ENCODE measurements at places on chromosomes 3 and 15.

- DNase-seq: no peak
Measured at GRCh38 chr15:48939648-48940047, 24.1 kb downstream of the SHC4 start.

GRCh38 chr15:25532269-25533140 is 93.7 kb upstream of the UBE3A start:
- DNase-seq: no peak

DNA sequence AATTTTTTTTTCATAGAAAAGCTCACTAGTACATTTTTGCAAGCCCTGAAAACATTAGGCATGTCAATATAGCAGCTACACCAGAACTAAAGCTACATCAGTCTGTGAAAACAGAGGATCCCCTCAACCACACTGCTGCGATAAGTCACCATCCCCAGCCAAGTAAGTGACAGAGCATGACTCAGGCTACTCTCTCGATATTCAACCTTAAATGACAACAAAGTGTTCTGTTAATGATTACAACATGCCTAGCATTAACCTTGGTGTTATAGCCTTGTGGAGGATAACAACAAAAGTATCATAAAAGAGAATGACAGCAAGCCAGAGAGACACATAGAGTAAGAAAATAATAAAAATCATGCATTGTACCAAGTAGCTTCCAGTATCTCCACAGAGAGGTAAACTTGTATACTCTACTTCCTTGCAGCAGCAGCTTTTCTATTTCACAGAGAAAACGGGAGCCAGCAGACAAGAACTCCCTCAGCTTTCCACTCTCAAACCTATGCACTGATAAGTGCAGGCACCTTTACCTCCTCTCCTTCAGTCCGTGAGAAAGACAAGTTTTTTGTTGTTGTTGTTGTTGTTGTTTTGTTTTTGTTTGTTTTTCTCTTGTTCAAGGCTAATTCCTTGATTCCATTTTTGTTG is 76.6 kb downstream of the GBE1 start:
- DNase-seq: no peak

DNA sequence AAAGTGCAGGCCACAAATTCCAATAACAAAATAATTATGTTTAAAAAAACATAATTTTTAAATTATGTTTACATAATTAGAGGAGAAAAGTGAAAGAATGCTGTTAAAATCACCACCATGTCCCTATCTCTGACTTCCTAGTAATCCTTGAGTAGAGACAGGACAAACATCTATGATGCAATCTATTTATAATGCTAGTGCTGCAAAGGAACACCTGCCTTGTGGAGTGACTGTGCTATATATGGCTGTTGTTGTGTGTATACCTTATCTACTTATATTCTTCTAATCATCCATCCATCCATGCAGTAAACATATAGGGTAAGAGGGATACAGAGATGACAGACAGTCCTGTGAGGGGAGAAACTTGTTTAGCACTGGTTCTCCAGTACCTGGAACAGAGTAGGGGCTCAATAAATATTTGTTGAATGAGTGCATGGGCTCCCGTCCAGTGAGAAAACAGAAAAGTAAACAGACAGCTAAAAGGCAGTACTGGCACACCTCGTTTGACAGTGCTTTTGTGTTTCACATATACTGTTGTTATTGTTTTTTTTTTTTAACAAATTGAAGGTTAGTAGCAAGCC is 229.3 kb upstream of the UBE2E1 start:
- DNase-seq: no peak

GRCh38 chr3:52277972-52278509 is 408 bp downstream of the WDR82 start:
- DNase-seq: peak; percentile 79

GRCh38 chr3:177580437-177580836 is 383.2 kb upstream of the TBL1XR1 start:
- no peak for DNase-seq

DNA sequence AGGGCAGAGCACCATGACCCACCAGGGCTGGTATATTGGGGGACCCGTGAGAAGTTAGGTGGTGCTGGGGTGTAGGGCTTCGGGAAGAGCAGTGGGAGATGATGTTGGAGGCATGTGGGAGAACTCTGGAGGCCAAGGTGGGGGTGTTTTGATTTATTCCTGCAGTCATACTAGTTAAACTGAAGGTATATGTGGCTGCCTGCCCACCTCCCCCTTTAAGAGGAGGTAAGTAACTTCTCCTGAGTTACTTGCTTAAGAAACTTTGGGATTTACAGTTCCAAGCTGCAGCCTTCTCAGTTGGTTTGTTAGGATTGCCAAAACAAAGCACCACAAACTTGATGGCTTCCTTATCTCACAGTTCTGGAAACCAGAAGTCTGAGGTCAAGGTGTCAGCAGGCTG is 73.1 kb upstream of the AGBL1 start:
- no peak for DNase-seq

GRCh38 chr3:194310060-194310835 is 40.9 kb downstream of the CPN2 start:
- no peak for DNase-seq

DNA sequence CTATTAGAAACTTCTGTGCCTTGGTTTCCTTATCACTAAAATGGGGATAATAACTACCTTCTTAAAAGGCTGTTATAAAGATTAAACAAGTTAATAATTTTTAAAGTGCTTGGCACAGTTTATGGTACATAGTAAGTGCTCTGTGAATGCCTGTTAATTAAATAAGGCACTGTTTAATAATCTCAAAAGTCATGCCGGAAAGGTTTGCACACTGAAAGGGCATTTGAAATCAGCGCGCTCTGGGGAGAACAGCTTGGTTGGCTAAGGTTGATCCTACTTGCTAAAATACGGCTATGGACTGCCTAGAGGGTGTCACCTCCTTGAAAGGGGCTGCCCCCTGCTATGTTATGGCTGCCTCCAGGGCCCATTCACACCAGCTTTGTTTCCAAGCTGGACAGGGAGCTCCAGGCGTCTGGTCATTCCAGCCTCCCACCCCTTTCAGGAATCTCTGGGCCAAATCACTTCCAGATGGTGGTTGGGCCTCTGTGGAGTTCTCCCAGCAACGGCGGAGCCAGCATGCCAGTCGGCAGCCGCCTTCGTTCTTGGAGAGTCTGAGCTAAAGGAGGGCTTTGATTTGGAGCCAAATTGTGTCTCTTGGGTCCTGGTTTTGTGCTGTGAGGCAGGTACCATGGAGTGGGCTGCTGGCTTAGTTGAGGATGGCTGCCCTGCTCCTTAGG is 5.9 kb downstream of the FLNB start:
- no peak for DNase-seq

DNA sequence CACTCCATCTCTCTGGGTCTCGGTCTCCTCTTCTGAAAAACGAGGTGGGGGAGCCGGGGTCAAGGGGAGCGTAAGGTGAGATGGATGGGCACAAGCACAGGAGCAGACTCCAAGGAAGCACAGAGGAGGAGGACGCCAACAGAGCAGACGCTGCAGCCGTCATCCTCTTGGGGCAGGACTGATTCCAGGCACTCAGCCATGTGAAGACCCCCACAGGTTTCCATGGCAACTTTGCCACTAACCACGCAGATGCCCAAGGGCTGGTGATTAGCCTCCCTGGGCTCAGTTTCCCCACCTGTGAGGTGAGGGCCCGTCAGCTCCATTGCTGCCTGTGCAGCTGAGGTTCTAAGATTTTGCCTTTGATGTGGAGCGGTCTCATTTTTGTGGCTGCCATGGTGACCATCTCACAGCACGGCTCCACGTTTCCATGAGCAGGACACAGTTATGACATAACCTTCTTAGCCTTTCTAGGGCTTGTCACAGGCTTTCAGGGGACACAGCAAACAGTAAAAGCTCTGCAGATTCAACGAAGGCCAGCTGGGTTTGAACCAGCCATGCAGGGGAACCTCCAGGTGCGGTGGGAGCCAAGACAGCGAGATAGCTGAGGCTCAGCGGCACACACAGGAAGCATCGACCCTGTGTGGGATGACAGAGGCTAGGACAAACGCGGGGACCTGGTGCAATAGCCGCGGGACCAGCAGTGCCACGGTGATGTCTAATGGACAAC is 170.3 kb downstream of the NUP210 start:
- no peak for DNase-seq

GRCh38 chr3:44845528-44846520 is 15.9 kb upstream of the TMEM42 start:
- DNase-seq: no peak

DNA sequence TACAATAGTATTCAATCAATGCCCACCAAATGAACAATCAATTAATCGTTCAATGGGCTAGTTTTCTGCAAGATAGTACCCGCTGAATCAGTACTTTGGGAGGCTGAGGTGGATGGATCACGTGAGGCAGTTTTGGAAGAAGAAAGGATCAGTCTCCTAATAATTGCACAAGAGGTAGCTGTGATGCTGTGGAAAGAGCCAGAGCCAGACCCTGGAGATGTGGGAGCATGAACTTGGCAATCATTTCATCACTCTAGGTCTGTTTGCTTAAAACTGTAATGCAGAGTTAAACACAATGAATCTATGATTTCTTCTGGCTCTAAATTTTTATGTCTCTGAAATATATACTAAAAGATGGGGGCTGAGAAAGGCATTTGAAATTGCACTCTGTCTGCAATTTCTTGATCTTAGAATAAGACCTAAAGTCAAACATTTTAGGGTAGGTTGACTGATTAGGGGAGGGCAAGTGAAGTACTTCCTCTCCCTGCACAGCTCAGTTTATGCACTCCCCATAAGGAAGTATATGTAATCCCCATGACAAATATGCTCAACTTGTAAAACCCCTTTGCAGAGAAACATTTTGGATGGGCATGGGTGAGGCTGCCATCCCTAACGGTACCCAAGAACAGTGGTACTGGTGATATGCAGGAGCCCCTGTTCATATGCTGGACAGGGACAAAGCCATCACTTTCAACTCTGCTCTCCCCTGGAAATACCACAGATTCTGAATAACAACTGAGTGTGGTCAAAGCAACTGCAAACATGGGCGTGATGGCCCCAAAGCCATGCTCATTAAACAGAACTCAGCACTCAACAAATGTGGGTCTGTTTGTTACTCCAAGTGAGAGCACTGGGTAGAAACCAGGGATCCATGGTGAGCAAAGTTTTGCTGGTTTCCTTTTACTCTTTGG is 28.6 kb upstream of the SPATA12 start:
- no peak for DNase-seq

GRCh38 chr3:138845771-138846173 is 11.0 kb upstream of the PIK3CB start:
- DNase-seq: no peak

- DNase-seq: no peak
Measured at GRCh38 chr3:178835033-178835432, 236.6 kb downstream of the ZMAT3 start.

DNA sequence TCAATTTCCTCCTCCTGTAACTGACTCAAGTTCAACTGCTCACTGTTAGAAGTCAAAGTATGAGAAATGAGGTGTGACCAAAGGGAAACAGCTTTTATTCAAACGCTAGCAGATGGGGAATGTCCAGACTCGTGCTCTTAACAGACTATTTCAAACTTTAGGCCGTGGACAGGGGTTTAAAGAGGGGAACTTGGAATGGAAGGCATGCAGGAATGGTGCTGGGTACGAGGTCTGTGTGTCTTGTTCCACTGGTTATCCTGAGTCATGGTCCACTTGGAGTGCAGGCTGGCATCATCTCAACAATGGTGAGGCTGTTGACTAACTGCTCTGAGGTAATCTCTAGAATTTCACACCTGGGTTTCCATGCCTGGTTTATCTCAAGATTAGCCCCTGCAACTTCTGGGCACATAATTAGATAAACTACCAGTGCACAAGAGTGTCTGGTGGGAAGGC is 22.9 kb upstream of the DNAAF4 start:
- DNase-seq: no peak

- peak; percentile 41 for DNase-seq
Measured at GRCh38 chr15:100703032-100703578, 100.7 kb downstream of the ASB7 start.

- no peak for DNase-seq
Measured at GRCh38 chr15:80931191-80931590, 58.4 kb downstream of the MESD start.

- DNase-seq: no peak
Measured at GRCh38 chr15:39445931-39446330, 134.9 kb upstream of the THBS1 start.

DNA sequence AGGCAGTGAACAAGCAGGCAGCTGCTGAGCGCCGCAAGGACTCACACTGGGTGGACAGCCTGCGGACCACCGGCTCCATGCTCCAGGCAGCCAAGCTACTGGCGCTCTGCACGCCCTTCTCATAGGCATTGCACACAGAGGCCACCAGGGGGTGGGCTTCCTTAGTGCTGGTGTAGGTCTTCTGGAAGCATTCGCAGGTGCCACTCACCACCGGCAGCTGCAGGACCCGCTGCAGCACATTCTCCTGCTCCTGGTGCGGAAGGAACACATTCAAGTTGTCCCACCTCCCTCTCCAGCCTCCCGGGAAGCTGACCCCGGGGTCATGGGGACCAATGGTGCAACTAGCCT is 6.0 kb downstream of the PLIN1 start:
- DNase-seq: peak; percentile 31

DNA sequence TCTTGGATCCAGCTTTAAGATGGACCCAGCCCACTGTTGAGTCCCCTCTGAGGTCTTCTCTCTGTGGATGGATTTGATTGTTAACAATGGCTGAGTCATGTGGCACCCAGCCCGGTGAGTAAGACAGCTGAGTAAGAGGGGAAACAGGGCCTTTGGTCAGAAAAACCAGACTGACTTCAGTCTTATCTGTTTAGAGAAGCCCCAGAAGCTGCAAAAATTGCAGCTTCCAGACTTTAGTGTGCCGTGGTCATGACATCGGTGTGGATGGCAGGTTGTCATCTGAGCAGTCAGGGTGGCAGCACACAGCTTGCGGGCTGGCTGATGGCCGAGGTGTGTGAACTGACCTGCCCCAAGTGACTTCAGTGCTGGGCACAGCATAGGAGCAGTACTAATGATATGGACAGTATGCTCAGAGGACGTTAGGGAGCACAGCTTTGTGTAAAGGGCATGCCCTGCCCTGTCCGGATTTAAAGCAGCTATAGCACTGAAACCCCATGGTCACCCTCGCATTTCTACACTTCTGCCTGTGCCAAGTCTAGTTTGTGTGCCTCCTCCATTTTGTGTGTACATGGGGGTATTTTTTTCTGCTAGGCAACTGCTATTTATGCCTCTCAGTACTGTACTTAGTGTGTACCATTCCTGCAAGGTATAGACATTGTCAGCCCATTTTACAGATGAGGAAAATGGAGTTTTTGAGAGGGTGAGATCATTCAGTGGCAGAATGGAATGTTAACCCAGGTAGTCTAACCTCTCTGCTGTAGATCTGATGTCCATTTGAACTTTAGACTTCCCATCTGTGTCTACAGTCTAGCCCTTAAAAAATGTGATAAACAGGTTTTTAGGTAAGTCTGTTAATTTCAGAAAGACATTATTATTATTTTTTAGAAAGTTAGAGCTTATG is 44.4 kb downstream of the FLNB start:
- DNase-seq: peak; percentile 19

GRCh38 chr3:67006460-67006859 is 8.4 kb downstream of the KBTBD8 start:
- DNase-seq: no peak
